ENCODE measurements at places on chromosomes 13 and 19.

DNA sequence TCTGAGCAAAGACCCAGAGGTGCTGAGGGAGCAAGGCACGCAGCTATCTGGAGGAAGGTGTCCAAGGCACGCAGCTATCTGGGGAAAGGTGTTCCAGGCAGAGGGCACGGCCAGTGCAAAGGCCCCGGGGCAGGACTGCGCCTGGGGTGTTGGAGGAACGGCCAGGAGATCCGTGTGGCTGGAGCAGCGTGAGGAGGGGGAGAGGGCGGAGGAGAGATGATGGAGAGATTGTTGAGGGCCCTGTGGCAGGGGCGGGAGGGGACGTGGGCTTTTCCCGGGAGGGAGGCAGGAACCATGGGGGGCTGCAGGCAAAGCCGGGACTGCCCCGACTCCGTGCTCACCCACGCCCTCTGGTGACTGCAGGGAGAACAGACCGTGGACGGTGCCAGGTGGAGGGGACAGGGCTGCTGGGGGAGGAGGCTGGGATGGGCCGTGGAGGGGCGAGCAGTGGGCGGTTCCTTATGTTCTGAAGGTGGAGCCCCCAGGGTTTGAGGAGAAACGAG lies 13.3 kb upstream of the MISP start:
- peak; percentile 27 for DNase-seq

GRCh38 chr19:2167896-2168618 lies 4.3 kb downstream of the DOT1L start:
- DNase-seq, result no peak

- DNase-seq, result no peak
These were observed 23.0 kb downstream of the GPC6 start for GRCh38 chr13:93249364-93250306.

DNA sequence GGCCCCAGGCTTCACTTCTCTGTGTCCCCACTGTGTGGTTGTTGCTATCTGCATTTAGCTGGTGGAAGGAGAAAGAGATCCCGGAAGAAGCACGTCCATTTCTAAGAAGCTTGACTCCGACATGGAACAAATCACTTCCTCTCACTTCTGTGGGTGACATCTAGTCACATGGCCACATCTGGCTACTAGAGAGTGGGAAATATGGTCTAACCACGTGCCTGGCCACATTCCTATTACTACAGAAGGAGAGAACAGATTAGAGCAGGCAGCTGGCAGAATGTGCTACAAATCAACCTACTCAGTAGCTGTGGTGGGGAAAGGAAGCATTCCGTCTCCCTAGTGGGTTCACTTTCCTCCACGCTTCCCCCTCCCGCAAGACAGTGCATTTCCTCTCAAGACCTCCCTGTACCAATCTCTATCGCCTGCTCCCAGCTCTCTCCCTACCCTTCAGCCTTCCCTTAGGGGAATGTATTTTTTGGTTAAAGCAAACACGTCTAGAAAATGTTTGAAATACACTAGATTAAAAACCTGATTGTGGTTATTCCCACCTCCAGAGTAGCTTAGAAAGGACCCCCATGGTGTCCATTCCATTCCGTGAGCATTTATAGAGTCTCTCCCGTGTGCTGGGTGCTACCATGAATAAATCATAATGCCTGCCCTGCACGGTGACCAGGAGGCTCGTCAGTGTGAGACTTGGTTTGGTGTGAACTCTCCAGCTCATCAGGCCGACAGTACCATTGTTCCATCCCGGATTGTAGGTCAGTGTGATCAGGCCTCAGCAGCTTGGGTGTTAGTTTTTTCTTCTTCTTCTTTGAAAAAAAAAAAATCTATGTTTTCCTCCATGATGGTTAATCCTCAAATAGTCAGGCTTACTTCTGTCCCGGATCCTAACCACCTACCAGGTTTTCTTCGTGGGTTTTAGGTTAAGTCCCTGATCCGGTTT lies 8.0 kb upstream of the AMER2 start:
- no peak for DNase-seq

DNA sequence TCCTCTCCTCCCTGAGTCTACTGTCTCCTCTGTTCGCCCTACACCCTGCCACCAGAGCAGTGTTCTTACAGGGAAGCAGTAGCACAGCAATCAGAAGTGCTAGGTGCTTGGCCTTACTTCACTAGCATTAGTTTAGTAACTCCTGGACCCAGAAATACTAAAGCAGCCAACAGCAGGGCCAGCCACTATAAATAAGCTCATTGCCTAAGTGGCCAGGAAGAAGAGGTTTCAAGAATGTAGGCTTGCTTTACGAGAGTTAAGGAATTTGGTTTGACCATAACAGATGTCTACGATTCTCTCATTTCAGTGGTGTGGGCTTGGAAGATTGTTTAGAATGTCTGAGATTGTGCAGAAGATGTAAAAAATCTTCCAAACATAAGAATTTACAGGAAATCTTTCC lies 103.3 kb downstream of the ZAR1L start:
- no peak for DNase-seq

DNA sequence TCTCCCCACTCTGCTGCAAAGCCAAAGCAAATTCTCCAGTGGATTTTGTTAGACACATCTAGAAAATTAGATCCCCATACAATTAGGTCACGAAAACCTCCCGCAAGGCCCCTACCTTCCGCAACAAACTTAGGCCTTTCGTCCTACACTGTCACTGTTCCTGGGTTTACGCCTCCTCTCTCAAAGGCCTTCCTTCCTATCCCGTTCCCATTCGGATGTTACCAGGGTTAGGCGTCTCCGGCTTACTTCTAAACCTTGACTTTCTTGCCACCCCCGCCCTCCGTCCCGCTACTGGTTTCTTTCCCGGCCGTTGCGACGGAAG lies 754 bp downstream of the RNF6 start:
- DNase-seq, result no peak

- DNase-seq, result no peak
These were observed 2.2 kb downstream of the ZNF83 start for GRCh38 chr19:52635786-52636570.

- DNase-seq, result no peak
These were observed 145.2 kb upstream of the VSTM2B start for GRCh38 chr19:29380581-29380980.

DNA sequence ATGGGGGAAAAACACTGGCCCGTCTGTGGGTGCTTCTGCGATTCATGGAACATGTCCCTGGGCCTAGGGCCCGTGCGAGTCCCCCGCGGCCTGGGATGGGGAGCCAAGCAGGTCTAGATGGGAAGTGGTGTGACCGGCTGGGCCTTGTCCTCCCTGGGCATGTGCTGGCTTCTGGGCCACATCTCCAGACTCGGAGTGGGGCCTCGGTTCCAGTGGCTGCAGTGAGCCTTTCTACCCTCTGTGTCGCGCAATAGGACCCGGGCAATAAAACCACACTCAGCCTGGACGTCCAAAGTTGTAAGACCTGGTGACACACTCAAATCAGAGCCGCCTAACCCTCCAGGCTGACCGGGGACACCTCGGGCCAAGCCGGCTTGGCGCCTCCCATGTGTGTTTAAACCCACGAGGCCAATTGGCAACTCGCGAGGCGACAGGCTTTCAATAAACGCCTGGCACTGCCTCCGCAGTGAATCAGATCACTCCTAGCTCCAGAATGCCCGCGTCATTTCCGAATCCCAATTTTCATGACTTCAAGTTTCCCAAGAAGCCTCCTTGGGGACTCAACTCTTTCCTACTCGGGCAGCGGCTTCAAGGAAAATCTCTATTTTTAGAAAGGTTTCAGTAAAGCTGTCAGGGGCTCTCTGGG lies 57.3 kb downstream of the KLF2 start:
- no peak for DNase-seq

DNA sequence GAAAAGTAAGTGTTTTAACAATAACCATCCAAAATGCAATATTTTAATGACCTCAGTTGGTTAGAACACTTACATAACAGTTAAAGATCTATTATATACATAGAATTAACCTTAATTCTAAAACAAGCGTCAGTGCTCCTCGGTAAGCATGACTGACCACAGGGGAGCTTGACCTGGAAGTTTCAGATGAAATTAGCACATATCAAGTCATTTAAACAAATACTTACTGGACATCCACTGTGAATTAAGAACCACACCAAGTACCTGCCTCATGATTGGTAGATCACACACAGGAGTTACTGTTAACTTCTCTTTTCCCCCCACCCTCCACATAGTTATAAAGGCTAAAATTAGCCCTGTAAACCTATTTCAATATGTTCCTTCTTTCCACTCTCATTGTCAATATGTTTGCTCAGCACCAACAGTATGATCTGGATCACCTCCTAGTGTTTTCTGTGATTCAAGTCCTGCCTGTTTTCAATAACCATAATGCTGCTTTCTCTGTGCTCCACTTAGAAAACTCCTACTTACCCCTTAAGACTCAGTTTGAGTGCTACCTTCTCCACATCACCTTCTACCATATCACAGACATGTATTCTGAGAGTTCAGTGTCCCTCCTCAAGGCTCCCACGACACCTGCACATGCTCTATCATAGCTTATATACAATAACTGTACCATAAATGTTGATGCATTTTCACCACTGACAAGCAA lies 209.0 kb downstream of the VWA8 start:
- DNase-seq, result no peak

DNA sequence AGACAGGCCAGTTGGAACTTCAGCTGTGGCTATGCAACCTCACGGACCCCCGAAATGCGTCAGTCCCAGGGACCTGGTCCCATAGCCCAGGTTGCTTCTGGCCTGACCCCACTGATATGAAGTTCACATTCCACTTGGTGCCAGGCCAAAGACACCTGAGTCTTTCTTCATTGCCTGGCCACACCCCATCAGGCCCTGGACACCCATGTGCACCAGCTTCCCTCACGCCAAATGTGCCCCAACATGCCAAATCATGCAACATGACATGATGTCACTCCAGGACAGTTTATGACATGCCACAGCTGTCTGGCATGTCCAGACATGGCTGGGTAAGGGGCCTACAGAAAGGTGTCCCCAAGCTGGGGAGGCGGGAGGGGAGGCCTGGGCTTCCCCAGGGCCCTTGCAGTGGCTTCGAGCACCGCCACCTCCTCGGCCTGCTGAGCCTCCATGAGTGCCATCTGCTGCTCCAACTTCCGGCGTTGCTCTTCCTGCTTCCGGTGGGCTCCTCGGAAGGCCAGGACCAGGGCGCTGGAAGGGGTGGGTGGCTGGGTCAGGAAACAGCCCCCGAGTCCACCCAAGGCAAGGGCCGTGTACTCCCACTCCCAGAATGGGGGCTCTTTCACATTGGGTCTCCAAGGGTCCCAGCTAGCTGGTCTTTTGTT lies 4.3 kb upstream of the NR2F6 start:
- no peak for DNase-seq

GRCh38 chr13:60220072-60220471 lies 56.3 kb upstream of the DIAPH3 start:
- no peak for DNase-seq

GRCh38 chr13:84380866-84381265 lies 498.6 kb upstream of the SLITRK1 start:
- no peak for DNase-seq

- DNase-seq, result no peak
These were observed 74.2 kb upstream of the RFC3 start for GRCh38 chr13:33743438-33744368.

DNA sequence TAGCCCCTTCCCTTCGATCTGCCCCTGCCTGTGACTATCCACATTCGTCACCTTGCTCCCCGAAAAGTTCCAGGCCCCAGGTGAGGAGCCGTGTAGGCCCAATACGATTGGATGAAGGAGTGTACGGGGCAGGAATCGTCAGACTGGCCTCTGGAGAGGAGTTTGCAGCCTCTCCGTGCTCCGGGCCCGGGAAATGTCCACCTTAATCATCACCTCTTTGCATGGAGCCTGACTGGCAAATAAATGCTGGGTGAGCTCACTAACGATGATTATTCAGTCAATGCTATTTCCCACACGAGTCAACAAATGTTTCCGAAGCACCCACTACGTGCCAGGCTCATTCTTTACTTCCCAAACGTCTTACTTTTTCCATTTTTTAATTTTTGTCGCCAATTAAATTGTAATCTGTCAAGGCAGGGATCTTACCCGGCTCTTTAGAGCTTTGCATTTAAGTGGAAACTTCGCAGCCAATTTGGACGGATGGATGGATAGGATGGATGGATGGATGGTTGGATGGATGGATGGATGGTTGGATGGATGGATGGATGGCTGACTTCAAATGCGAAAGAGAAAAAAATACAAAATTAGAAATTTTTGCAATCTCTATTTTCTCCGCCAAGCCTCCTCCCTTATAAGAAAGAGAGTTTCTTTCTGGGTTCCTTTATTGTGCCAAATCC lies 45.8 kb downstream of the TGDS start:
- no peak for DNase-seq

- no peak for DNase-seq
These were observed 9.8 kb upstream of the ALOX5AP start for GRCh38 chr13:30725326-30726085.

DNA sequence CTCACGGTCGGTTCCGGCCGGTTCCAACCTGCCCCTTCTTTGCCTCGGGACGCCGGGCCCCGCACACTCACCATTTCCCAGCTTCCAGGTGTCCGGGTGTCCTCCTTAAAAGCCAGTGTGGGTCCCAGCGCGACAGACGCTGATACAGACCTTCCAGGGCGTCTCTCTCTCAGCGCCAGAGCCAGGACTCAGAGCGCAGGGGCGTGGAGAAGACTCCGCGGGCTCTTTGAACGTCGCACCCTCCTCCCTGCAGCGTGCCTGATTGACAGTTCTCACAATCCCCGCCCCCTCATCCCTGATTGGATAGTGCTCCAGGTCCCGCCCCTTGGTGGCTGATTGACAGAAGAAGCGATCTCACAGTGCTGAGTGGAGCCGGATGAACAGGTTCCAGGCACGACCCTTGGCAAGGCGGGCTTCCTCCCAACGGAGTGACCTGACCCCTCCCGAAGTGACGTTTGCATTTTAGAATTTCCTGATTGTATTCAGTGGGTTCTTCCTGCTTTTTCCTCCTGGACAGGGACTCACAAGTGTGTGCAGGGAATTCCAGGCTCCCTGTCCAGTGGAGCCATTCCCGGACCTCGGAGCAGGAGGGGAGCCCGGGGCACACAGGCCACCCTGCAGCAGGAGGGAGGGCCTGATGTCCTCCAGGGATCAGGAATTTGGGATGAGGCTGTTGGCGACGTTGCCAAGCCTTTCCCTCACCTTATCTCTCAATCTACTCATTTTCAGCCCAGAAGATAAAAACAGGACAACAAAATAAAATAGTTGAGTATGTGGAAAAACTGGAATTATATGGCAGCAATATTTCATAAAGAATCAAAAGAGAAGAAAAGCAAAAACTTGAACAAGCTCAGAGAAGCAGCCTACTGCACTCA lies at the start of gene ZNF823:
Gene ZNF823 (minus strand): TSS at position 201 of the 875 bp plus-strand sequence. CDS start 127 bp downstream, at position 74.
- peak; percentile 95 for DNase-seq

GRCh38 chr13:31587698-31588266 lies 151.5 kb upstream of the RXFP2 start:
- DNase-seq, result no peak

DNA sequence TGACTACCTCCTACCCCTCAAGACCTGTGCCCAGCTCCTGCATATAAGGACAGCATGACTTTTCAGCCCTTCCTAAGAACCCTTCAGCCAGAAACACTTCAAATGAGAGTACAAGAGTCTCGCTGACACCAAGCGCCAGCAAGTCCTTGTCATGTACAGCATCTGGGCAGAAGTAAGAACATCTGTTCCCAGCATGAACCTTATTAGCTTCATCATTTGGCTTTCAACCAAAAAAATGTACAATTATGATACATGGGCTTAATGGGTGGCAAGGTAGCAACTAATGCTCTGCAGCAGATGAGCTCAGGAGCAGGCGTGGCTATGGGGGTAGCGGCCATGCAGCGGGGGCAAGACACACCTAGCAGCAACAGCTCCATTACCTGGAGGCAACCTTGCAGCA lies 487.6 kb downstream of the COG6 start:
- no peak for DNase-seq

Data from activated CD4-positive, CD25-positive, alpha-beta regulatory T cell (primary cell).